ENCODE measurements at places on chromosomes 11 and 22. TPM values are rescaled to one million over a fixed set of nuclear protein-coding genes. Genes with fewer than 3 reads are reported as not detected.

DNA sequence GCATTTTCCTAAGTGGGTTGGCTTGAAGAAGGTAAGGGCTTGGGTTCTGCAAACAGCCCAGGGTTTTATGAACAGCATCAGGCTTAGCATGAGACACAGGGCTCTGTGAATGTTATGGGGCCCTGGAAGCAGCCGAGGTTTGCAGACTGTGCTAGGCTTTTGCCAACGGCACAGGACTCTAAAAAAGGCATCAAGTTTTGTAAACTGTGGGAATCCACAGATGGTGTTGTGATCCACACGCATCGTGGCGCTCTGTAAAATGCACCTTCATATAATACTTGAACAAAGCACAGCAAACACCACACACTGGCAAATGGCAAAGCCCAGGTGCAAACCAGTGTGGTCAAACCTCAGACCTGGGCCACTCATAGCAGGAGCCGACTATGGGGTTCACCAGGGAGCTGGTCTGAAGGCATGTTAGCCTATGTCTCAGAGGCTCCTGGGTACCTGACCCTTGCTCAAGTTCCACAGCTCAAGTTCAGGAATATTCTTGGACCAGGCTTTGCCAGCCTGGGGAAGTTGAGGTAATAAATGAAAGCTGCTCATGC is 2.4 kb upstream of the SLCO2B1 start:
- no peak for DNase-seq

DNA sequence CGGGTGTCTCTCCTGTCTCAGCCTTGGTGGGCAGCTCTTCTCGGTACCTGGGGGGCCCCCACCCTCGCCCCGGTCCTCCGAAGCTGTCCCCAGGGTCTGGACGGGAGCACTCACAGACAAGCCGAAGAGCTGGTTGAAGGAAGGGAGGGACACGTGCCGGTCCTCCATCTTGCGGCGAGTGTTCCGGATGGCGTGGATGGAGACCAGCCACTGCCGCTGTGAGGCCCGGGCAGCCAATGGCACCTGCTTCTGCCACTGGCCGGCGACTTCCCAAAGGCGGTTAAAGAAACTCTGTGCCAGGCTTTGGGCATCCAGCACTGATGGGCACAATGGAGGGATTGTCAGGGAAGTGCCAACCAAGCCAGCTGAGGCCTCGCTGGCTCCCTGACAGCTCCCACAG is 18.7 kb downstream of the PPM1F start:
- DNase-seq: no peak

- no peak for DNase-seq
Observed at GRCh38 chr11:116678887-116679286, 93.9 kb downstream of the BUD13 start.

The TPH1 gene
- total RNA-seq: 0.30 TPM

GRCh38 chr22:49016909-49017481 is 810.7 kb downstream of the BRD1 start:
- DNase-seq: peak; percentile 51
